ENCODE measurements at places on chromosomes 3 and 15.
A peak's percentile ranks its signal among the peaks of the same experiment; 100 is the strongest.

GRCh38 chr3:70973558-70973957, 610.0 kb downstream of the FOXP1 start:
- no peak for DNase-seq

GRCh38 chr3:35705904-35706303, 66.6 kb downstream of the ARPP21 start:
- DNase-seq = no peak

- DNase-seq = peak; percentile 59
Observed at GRCh38 chr3:13650210-13651056, 101.5 kb downstream of the FBLN2 start.

GRCh38 chr3:23438657-23439056, 235.5 kb downstream of the UBE2E2 start:
- no peak for DNase-seq

GRCh38 chr15:62209821-62210220, 44.7 kb upstream of the C2CD4B start:
- no peak for DNase-seq

DNA sequence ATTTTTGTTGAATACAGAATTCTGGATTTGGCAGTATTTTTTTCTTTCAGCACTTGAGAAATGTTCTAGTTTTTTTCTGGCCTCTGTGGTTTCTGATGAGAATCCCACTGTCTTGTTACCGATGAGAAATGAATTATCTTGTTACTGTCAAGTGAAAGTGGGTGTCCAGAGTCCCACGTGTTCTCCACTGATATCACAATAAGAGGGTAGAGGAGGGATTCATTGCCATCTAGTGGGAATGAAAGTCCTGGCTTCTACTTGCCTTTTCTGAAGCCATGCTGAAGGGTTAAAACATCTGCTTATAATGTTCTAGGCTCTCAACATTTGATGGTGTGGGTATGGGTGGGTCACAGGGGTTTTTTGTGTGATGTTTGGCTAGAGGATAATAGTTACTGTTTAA, 66.1 kb downstream of the SEC22A start:
- DNase-seq = no peak

- no peak for DNase-seq
Observed at GRCh38 chr3:16374047-16374934, 109.3 kb downstream of the OXNAD1 start.

- DNase-seq = no peak
Observed at GRCh38 chr3:133157716-133158115, 119.5 kb downstream of the TMEM108 start.

DNA sequence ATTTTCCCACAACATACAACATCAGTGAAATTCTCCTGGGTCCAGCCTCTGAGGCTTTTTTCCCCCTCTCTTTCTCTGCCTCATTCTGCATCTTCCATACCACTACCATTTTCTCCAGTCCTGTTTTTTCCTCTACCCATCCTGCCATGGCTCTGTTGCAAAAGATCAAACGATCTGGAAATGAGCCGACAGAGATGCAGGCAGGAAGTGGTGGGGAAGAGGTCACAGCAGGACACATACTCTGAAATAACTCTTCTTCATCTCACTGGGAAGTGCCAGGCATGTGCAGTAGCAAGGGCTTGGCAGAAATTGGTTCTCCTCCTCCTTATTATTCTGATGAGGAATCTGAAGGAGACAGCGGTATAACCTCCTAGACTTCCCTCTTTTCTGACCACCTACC, 114.3 kb downstream of the CORO2B start:
- no peak for DNase-seq

DNA sequence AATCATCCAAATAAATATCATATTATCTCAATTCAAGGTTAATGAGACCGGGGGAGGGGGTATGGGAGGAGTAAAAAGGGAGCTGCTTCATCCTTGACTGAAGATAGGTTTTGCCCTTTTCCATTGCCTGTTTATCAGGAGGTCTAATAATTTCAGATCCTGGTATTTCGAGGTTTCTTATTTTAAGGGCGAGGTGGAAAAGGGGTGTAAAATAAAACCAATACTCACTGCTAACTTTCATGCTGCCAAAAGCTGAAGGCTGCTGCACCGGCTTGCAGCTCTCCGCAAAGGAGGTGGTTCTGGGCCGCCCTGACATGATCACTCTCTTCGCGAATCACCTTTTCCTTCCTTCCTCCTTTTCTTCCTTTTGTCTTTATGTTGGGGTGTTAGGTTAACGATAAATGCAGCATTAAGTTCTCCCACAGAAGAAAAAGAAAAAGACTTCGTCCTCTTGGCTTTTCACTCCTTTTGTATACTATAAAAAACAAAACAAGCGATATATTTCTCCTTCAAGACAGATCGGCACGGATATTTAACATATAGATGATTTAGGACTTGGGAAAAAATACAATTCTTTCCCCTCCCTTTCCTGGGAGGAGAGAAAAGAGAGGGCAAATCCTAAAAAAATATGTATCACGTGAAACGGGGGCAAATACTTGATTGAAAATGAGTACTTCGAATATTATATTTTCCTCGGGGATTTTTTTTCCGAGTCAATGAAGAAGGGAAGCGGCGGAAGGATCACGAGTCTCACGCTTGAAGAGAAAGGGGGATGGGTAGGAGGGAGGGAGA, 932 bp downstream of the GSK3B start:
- no peak for DNase-seq

- no peak for DNase-seq
Observed at GRCh38 chr3:123644358-123644757, 59.5 kb upstream of the HACD2 start.

GRCh38 chr15:38588672-38589071, 24.1 kb upstream of the RASGRP1 start:
- no peak for DNase-seq

DNA sequence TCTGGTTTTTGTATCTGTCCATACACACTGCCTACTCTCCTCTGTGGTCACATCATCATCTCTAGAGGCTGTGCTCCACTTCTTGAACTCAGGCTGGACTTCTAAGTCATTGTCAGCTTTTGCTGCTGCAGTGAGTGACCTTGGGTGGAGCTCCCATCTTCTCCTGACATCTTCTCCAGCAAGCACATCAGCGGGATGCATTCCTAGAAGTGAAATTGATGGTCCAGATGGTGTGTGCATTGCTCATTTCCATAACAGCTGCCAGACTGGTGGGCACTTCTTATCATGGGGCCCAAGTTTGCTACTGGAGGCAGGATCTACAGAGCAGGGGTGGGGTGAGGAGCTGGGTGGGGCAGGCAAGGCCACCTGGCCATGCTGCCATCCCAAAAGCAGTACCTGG, 109.9 kb downstream of the DNAJB8 start:
- no peak for DNase-seq

- no peak for DNase-seq
Observed at GRCh38 chr3:110479731-110480130, 591.9 kb upstream of the NECTIN3 start.

DNA sequence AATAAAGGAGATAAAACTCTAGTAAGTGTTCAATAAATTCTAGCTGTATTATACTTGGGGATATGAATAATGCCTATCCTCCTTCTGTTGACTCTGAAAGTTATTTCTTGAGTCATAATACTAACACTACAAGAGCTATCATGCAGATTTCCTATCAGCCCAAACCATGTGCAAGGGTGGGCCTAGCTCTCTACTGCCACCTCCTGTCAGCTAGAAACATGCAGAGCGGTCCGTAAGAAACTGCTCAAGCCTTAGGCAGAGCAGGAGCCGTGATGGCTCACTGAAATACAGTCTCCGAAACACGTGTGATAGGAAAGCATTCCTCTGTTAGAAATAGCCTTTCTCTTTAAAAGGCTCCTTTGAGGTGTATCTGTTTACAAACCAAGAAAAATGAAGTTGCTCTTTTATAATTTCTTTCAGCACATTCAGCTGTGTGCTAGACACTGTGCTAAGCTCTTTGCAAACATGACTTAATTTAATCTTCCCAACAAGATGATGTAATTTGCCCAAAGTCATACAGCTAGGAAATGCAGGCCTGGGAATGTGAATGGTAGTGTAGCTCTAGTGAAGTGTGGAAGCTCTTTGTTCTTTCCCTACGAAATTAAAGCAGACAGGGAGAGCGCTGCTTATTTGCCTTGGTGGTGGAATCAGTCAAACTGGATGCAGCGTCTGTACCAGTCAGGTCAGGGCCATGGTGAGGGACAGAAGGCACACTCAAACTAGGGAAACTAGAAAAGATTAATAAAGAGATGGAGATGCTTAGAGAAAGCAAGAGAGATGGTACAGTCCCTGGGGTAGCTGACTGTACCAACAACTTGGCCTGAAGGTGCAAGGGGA, 43.1 kb downstream of the MTHFS start:
- DNase-seq = peak; percentile 44

DNA sequence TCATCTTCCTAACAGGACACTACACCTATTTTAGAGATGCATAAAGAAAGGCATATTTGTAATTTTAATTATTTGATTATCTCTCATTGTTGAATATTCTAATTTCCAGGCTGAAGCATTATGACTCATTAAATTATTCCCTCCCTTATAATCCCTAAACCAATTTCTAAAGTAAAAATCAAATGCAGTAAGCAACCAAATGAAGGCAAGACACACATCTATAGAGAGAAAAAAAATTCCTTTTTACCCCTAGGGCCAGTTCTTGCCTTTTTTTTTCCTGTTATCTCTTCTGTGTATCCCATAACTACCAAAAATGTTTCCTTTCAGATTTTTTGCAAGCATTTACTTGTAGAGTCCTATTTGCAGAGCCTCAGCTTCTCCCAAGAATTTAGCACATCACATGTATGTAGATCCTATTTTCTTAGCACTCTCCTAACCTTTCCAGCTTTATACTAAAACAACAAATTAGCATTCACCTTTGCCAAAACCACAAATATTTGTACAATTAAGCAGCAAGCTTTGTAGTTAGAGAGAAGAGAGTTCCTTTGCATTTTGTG, 177.9 kb downstream of the SATB1 start:
- DNase-seq = no peak

GRCh38 chr3:150074697-150075416, 104.2 kb upstream of the PFN2 start:
- DNase-seq = no peak

DNA sequence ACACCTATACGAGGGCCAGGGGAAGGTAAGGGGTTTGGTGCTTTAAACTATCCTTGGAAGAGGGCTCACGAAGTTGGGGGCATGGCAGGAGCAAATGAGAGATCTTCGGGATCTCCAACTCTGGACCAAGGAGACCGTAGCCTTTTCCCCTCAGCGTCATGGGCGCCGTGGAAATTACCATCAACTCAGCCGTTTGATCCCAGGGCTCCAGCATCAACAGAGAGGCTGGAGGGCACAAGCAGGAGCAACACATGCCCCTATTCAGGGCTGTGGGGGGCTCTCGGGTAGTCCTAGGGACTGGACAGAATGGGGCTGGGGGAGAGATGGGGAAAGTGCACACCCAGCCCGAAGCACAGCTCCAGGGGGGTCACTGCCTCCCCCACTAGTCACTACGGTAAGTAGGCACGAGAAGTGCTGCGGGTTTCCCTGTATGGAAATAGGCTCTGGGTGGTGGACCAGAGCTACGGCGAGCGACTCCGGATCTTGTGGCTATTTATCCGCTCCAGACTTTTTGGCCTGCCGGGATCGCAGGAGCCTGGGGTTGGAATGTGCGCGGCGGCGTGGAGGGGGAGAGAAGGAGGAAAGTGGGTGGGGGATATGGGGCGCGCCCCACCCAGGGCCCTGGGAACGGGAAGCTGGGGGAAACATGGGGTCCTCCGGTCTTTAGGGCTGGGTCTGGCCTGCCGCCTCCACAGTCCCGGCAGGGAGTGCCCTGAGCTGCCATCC, 539 bp upstream of the LAMB2 start:
- no peak for DNase-seq

DNA sequence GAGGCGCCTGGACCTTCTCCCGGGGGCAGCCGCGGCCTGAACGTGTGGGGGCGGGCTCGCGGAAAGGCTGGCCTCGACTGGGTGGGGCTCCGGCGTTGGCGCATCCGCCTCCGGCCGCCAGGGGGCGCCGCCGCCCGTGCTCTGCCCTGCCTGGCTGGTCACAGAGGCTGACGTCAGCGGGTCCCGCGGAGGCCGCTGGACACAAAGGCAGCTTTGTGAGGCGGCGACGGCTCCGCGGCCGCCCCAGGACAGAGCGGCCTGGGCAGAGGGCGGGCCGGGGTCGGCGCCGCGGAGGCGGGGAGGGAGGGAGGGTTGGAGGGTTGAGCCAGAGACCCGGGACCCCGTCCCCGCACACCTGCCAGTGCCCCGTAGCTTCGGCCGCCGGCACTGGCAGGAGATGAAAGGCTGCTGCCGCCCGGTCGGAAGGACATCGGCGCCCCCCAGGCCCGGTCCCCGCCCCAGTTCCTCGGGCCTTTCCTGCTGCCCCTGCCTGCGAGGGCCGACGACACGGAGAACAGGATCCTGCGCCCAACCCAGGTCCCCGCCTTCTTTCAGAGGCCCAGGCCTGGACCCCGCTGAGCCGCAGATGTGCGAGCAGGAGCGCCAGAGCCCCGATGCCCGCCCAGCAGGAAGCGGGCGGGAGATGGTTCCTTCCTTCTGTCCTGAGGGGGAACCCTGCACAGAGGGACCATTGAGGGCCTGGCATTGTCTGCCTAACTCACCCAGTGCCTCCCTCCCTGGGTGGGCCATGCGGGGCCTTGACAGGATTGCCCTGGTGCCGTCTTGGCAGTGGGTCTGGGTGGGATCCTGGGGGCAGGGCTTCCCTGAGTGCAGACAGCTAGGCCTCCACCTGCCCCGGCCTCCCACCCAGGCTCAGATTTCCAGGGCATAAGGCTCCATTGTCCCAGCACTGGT, 8.7 kb upstream of the SEMA3B start:
- DNase-seq = peak; percentile 80

DNA sequence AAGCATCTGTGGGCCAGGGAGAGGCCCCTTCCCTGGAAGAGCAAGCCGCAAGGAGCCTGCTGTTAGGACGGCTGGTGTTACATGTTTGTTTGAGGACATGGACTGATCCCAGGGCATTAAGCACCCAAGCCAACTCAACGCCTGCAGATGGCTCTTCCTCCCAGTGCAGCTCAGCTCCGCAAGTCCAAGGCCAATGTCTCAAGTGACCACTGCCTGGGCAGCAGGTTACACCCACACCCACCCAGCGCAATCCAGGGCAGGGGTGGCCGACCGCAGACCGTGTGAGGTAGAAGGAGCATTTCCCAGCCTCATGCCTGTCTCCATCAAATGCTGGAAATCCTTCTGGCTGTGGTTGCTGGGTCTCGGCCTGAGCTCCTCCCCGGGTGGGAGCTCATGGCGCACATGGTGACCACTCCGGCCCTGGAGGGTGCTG, 14.5 kb downstream of the GP5 start:
- no peak for DNase-seq

DNA sequence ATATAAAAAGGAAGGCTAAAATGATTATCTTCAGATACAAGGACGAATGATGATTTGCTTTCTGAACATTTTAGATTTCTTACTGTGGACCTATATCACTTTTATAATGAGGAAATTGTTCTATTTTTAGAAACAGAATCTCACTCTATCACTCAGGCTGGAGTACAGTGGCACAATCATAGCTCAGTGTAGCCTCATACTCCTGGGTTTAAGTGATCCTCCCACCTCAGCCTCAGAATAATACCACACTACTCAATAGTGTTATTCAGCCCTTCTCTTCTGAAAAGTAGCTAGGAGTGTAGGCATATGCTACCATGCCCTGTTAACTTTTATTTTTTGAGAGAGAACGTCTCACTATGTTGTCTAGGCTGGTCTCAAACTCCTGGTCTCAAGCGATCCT, 15.8 kb downstream of the DNAJC13 start:
- no peak for DNase-seq

- DNase-seq = no peak
Observed at GRCh38 chr3:140023616-140024530, 88.9 kb downstream of the CLSTN2 start.

- DNase-seq = no peak
Observed at GRCh38 chr3:132205609-132206008, 111.6 kb upstream of the ACP3 start.

- no peak for DNase-seq
Observed at GRCh38 chr3:53083521-53083920, 37.6 kb upstream of the SFMBT1 start.
